Astrocyte of the hippocampus (primary cell): ENCODE measurements at places on chromosomes 1 and 21.

- no peak for DNase-seq
Measured at GRCh38 chr1:216246577-216247203, 176.6 kb downstream of the USH2A start.

DNA sequence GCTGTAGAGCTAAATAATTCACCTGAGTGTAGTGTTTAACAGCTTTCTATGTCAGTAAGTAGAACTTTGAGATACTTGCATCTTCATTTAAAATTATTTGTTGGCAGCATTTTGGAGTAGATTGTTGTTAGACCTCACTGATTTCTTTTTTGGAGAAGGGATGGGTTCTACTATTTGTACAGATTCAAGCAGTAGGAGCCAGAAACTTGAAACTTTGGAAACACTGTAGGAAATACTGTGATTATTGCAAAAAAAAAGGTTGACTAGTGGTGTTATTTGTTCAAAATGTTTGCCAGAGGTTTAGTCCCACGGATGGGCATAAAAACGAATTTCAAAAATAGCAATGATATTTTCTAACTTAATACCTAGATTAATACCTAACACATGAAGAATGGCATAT is 102.7 kb downstream of the ATF6 start:
- DNase-seq = no peak

DNA sequence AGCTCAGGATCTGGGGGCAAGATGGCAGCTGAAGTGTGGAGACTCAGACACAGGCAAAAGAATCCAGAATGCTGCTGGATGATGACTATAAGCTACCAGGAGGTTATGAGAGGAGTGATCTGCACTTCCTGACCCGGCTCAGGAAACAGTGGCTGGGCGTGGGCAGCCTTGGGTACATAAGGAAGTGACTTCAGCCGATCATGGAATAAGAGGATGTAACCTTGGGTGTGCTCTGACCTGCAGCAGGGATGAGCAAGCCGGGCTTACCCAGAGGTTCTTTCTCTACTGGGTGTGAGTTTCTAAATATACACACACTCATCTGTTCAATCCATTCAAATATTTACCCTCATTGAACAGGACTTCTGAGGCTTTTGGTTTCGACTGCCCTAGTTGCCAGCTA is 62.7 kb downstream of the CD34 start:
- DNase-seq = no peak

DNA sequence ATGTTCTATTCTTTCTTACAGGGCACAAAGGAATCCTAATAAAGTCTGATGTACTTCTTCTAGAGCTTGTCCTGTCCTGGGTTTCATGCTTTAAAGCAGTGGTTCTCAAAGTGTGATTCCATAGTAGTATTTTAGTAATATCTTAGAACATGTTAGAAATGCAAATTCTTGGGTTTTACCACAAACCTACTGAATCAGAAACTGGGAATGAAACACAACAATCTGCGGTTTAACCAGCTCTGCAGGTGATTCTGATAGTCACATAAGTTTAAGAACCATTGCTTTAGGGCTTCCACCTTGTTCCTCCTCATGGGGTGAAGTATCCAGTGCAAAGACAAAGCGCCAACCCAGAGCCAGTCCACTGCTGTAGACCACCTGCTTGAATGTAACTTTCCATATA is 41.1 kb downstream of the NGF start:
- DNase-seq = peak; percentile 74

DNA sequence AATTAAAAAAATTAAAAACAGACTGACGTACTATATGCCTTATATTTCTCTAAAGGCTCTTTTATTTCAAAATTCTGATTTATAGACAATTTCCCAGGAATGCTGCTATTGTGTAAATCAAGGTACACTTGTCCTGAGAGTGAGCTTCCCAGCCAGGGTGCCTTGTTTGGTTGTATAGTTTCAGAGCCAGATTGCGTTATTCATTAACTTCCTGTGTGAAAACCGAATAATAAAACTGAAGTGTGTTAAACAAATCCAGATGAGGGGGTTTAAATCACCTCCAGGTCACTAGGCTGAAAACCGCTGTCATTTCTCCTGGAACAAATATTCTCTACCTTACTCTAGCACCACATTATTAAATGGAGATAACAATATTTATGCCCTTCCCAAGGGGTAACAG is 68.7 kb downstream of the LMX1A start:
- DNase-seq = no peak

GRCh38 chr1:109509176-109510134 is at the start of gene AMIGO1:
AMIGO1 (minus strand) TSS chr1:109509727; CDS start chr1:109508912, 815 bp downstream.
- DNase-seq = peak; percentile 75

- no peak for DNase-seq
Measured at GRCh38 chr1:104182251-104182650, 432.6 kb downstream of the AMY1C start.
